ENCODE measurements at places on chromosomes 6 and 20.
A peak's percentile ranks its signal among the peaks of the same experiment; 100 is the strongest.

DNA sequence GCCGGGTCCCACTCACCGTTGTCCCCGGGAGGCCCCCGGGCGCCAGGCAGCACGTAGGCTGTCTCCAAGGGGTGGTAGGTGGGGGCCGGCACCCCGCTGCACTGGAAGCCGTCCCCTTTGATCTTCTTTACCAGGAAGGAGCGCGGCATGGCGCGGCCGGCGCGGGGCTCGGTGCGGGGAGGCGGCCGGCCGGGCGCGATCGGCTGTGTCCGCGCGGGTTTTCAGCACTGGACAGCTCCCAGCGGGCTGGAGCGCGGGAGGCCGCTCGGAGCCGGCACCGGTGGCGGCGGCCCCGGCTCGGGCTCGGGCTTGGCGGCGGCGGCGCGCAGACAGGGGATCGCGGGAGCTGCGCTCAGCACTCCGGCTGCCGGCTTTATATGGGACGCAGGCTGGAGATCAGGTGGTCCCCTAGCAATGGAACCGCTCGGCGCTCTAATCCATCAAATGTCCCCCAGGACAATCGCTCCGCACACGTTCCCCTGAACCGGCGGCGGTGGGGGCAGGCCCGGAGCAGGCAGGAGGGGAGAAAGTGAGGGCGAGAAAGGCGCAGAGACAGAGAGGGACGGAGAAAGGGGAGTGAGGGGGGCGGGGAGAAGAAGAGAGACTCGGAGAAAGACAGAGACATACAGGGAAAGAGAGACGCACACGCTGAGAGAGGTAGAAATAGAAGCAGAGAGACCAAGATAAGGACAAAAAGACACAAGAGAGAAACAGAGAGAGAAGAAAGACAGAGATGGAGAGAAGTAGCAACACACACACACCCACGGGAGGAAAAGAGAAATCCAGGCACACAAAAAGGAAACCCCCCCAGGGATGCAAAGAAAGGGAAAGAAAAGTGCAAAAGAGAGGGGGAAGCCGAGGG lies at the start of gene SCRT2:
Gene SCRT2, minus strand, starts transcription at position 350 of the 862 bp plus-strand sequence. Its CDS starts 201 bp downstream, at position 149.
- DNase-seq: peak; percentile 85

GRCh38 chr20:11891776-11892545 lies 25.7 kb upstream of the BTBD3 start:
- DNase-seq: peak; percentile 84

DNA sequence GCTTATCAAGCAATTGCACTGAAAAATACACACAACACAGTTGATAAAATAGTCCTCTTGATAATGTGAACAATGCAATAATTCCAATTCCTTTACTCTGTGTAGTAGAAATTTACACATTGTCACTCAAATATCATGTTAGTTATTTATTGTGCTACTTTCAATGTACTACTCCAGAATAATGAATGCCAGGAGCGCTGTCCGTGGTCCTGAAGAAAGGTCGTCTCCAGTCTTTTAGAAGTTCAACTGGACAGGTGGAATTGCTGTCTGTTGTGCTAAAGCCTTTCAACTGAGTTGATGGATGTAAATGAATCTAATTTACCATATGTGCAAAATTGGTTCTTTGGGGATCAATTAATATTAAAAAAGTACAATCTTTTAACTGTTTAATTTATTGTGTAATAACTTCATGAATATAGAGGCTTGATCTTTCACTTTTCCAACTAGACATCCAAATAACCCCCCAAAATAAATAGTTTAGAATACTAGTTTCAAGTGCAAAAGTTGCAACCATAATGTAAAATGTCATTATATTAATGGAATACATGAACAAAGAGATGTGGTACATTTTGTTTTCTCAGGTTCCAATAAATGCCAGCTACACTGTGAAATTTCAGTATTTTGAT lies 3.2 kb downstream of the GRIK2 start:
- DNase-seq: peak; percentile 61

GRCh38 chr6:143107440-143107839 lies 46.8 kb downstream of the AIG1 start:
- no peak for DNase-seq

DNA sequence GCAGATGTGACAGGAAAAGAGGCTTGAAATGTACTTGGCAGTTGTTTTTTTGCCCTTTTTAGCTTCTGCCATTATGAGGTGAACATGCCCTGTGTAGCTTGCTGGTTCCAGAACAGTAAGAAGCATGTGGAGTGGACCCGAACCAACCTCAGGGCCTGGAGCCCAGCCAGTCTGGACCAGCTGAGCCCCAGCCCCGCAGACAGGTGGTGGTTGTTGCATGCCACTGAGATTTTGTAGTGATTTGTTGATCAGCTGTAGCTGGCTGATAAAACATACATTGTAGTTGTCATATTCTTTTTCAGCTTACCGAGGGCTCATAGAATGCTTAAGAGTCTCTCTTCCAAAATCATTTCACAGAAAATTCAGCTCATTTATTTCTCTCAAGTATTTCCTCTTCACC lies 182.2 kb downstream of the FARS2 start:
- DNase-seq: no peak

DNA sequence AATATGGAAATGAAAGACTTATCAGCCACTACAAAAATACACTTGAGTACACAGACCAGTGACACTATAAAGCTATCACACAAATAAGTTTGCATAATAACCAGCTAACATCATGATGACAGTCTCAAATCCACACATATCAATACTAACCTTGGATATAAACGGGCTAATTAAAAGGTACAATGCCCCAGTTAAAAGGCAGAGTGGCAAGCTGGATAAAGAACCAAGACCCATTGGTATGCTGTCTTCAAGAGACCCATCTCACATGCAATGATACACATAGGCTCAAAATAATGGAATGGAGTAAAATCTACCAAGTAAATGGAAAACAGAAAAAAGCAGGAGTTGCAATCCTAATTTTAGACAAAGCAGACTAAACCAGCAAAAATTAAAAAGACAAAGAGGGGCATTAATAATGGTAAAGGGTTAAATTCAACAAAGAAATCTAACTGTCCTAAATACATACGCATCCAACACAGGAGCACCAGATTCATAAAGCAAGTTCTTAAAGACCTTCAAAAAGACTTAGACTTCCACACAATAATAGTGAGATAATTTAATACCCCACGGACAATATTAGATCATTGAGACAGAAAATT lies 163.3 kb downstream of the CD24 start:
- DNase-seq: no peak

DNA sequence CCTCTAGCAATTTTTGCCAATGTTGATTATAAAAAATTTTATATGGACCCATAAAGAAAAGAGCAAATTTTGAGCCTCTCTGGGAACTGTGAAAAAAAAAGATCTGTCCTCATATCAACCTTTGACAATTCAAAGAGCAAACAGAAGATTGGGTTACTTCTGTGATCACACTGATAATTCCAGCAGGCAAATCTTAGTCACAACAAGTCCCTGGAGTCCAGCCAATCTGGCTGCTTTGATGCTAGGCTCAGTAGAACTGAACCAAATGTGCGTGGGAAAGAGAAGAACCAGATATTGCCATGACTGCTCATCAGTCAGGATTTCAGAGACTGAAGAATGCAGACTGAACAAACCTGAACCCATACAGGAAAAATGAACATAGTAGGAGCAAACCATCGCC lies 438.4 kb upstream of the FLRT3 start:
- no peak for DNase-seq
